T-helper 17 cell (primary cell): ENCODE measurements at places on chromosomes 2 and 18. TPM values are rescaled to one million over a fixed set of nuclear protein-coding genes. Genes with fewer than 3 reads are reported as not detected.

C2orf66 gene
- not detected for total RNA-seq

GKN2 gene
- not detected for total RNA-seq

ALPG gene
- not detected for total RNA-seq

MRPL30 gene
- total RNA-seq, result 14.2 TPM

OTOS gene
- total RNA-seq, result not detected

FBLN7 gene
- total RNA-seq, result 21.7 TPM

EGR4 gene
- total RNA-seq, result 0.70 TPM

EVX2 gene
- total RNA-seq, result not detected
